ENCODE measurements at places on chromosomes 1 and 21.

DNA sequence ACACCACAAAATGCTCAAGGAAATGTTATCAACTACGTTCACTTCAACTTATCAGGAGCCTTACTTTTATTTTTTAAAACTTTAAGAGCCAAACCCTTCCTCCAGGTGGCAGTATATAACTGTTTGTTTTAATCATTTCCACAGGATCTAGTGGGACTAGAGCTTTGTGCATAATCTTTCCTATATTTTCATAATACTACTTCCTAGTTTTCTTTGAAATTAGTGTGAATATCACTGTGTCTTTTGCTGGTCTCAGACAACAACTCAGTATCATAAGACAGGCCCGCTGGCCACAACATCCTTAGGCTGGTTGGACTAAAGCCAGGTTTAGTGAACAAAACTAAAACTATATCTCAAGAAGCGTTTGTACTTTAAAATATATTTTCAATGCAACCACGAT lies 145.5 kb downstream of the TIAM1 start:
- DNase-seq: no peak

DNA sequence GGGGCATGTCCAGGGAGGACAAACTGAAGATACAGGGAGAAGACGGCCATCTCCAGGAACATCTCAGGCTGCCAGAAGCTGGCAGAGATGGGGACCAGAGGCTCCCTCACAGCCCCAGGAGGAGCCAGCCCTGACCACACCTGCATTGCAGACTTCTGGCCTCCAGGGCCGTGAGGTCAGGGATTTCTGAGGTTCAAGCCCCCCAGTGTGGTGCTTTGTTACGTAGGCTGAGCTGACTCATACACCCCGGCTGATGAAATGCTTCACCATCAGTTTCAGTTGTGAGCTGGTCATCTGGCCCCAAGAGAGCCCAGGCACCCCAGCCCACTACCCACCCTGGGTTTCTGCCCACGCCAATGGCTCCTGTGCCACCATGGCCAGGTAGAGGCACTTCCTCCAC lies 106.4 kb downstream of the SIK1 start:
- no peak for DNase-seq

GRCh38 chr1:178497903-178498478 lies 1.2 kb upstream of the CLEC20A start:
- no peak for DNase-seq

GRCh38 chr1:62346886-62347285 lies 27.7 kb upstream of the KANK4 start:
- DNase-seq: no peak

DNA sequence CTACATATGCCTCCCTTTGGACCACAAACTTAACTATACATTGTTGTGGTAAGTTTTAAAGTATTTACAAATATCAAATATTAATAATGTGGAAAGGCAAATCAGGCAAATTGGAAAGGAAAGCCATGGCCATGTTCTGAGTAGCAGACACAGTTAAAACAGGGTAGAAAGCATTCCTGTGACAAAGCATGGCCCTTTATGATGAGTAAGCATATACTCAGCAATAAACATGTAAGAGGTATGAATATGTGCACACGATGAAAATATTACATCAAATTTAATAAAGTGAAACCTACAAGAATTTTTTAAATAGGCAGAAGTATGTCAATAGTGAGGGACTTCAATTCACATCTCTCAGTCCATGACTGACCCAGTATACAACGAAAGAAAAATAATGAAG lies 389.2 kb downstream of the DSCAM start:
- no peak for DNase-seq

GRCh38 chr1:160083968-160084770 lies 2.8 kb downstream of the KCNJ9 start:
- peak; percentile 26 for DNase-seq

DNA sequence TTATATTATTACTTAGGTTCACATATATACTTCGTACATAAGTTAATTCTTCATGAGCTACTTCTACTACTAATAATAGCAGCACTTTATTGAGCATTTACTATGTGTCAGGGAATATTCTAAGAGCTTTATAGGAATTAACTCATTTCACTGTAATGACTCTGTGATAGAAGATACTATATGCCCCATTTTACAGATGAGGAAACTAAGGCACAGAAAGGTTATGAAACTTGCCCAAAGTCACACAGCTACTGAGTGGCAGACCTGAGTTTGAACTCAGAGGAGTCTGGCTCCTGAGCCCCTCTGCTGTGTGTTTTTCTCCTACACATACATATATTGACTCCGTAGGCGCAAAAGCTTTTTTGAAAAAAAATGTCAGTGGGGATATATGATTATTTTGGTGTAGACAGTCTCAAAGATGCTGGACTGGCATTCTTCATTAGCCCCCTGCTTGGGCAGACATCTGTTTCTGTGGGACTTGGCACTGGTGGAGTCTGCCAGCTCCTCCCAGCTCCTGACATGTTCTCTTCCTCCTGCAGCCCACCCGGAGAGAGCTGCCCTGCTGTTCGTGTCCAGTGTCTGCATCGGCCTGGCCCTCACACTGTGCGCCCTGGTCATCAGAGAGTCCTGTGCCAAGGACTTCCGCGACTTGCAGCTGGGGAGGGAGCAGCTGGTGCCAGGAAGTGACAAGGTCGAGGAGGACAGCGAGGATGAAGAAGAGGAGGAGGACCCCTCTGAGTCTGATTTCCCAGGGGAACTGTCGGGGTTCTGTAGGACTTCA lies 70.9 kb downstream of the TCP10L start:
- no peak for DNase-seq

- no peak for DNase-seq
These were observed 90.0 kb downstream of the ARHGEF10L start for GRCh38 chr1:17629460-17629859.

DNA sequence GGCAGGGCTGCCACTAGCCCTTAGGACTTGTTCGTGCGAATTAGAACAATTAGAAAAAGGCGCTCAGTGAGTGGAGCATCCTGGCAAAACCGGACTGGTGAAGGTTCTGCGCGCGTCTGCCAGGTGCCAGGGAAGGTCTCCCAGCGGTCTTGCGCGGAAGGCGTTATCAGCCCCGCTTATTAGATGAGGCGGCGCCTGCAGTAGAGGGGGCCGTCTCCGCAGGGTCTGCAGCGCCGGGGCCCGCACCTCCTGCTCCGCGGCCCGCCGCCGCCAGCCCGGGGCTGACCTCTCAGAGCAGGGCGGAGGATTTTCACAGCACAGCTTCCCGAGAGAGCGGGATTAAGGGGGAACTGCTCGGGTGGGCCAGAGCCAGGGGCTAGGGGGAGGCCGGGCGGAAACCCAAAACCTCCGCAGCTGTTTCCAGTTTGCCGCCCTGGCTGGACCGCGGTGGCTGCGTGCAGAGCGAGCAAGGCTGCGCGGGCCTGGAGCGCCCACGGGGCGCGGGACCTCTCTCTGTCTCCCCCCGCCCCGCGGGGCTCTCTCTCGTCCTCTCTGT lies 155.2 kb downstream of the FOXD2 start:
- no peak for DNase-seq
